ENCODE measurements at places on chromosomes 3 and 15.

DNA sequence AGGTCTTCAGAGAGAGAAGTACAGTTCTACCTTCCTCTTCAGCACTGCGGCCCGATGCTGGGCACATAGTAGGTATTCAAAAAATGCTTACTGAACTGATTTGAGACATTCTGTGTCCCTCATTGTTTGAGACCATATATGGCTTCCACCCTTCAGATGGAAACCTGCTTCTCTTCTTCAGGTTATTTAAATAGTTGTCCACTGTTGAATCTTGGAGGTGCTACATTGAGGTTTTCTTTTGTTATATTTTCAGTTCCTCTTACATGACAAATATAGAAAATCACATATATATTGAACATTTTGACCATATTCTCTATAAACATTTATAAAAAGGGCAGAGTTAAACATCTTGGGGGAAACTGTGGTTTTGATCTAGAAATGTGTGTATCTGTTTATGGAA, 200.2 kb upstream of the LRRC3B start:
- no peak for DNase-seq

DNA sequence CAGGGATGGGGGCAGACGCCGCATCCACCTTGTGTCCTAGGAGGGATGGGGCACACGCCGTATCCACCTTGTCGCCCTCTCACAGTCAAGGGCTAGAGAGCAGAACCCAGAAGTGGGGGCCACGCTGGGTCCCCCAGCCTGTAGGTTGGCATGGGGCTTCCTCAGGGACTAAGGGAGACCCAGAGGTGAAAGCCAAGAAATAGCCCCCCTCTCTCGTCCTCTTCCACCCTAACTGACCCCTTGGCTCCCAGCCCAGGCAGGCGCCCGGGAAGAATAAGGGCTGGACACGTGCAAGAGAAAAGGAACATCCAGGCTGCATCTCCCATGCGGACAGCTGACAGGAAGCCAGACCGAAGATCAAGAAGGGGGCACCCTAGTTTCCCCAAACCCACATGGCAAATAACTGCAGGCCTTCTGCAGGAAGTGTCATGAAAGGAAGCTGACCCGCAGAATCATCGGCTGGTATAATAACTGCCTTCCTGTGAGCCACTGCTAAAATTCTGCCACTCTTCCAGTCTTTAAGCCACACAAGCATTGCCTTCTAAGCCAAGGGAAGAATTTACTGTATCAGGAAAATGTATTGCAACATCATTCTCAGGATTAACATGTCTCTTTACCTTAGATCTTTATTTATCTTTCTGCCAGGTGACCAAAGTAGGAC, 38.5 kb upstream of the TFRC start:
- DNase-seq = no peak

DNA sequence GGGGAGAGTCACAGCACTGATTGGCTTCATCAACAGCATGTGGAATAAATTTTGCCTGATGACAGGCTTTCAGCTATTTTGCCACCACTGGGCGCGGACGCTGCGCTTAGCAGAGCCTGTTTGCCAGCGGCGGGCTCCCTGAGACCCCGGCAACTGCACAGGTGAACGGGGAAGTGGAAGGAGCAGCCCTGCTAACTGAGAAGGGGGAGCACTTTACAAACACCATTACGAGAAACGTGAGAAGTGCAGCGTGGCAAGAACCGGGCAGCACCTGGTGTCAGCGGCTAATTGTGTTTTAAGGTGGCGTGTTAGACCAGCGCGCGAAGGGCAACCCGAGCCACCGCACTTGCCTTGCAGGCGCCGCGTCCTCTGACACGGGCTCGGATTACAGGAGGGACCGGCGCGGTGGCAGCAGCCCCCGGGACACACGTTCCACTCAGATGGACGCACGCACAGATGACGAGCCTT, 307.8 kb upstream of the ARRDC4 start:
- DNase-seq = no peak

- no peak for DNase-seq
Observed at GRCh38 chr3:66463730-66464511, 36.9 kb downstream of the LRIG1 start.

DNA sequence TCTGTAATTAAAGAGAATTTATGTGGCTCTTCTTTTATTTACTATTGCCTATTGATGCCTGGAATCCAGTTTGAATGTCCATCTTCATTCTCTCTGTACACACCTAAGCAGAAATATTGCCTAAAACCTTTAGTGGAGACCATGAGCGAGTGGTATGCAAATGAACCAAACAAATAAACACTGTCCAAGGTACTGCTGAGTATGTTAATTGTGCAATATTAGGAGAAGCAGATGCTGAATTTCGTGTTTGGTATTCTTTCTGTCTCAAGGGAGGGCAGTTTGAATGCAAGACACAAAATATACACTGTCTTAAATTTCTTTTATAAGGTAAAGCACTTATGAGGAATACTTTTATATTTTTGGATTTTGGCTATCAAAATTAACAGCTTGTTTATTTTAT, 440.9 kb downstream of the RBMS3 start:
- no peak for DNase-seq

- DNase-seq = no peak
Observed at GRCh38 chr15:41104234-41104633, 11.8 kb downstream of the INO80 start.

DNA sequence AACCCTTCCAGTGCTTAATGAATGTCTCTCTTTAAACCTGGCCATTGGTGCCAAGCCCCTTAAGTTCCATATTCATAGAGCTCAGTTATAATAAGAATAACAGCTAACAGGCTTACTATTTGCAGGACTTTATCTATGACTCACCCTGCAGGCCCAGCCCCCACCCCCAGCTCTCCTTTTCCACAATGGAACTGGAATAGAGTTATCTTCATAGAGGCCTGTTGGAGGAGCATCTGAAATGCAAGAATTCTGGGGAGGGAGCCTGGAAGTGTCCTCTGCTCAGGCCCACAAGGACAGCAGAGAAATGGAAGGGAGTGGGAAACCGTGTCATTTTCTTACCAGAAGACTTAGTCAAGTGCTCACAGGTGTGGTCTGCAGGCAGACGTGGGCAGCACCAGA, 52.8 kb downstream of the SEMA5B start:
- no peak for DNase-seq

- DNase-seq = no peak
Observed at GRCh38 chr3:63588895-63589294, 63.6 kb upstream of the SNTN start.

DNA sequence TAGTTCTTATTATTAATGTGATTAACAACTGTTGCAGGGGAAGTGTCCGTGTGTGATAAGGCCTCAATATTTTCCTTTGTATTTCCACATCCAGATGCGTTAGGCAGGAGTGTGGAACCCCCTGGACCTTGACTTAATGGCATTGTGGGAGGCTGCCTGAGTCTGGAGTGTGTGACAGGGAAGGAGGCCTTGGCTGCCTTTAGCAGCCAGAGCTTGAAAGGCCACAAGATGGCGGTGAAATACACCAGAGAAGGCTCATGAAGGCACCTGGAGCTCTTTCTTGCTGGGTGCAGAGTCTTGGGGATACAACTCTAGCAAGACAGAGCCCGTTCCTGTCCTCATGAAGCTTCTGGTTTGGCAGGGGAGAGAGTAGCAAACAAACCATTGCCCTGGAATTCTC, 36.9 kb downstream of the POLR2M start:
- DNase-seq = no peak

DNA sequence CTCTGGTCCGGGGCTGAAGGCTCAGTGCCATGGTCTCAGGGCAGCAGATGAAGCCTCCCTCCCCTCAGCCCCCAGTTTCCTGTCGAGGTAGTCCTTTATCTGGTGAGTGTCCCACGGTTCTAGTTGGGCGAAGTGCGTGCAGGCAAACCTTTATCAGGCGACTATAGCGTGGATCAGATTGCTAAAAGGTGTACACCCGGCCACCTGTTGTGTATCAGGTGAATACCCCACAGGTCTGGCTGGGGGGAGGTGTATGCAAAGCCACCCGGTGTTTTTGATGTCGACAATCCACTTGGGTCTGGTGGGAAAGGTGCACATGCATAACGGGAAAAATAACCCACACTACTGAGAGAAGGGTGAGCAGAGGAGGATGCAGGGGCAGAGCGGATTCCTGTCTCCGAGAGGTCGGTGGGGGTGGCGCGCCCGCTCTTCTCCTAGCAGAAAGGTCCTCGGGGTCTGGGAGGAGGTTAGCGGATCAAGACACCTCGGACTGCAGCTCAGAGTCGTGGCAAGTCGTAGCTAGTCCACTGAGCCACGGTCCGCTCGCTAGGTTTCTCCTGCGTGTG, 507 bp downstream of the SLC12A6 start:
- no peak for DNase-seq

DNA sequence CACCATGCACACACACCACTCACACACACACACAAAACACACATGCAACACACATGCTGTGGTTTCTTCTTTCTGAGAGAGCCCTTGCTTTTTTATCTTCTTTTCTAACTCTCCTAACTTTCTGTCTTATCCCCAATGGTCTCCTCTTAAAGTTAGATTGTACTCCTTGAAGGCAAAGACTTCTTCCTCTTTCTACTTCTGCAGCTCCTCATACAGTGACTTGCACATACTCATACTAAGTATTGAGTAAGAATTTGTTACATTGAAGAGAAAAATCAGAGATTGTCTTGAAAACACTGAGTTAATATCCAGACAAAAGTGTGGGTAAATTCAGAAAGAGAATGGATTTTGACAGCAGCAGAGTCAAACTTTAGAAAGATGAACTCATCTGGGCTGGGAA, 64.4 kb downstream of the GTPBP8 start:
- no peak for DNase-seq

GRCh38 chr3:57141719-57142410, 23.3 kb downstream of the IL17RD start:
- no peak for DNase-seq

GRCh38 chr3:108407886-108408285, 102.5 kb downstream of the MYH15 start:
- DNase-seq = no peak

DNA sequence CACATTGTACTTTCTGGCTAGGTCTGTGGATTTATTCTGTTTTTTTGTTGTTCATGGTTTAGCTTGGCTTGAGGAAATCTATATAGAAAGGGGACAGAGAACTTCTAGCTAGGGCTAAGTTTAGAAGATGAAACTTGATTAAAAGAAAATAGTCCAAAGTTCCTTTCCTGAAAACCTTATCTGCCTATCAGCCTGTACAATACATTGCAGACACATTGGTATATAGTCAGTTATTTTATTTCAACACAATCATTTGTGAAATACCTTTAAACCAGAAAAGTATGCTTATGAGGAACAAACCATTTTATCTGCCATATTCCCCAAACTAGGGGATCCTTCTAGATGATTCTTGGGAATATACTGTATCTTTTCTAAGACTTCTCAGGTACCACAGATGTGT, 147.3 kb upstream of the CGNL1 start:
- DNase-seq = no peak

All from activated T-cell treated with anti-CD3 and anti-CD28 coated beads, Interleukin-2, amount 50 U/mL, for 24 hours (primary cell).